ENCODE measurements at places on chromosomes 16 and 17. TPM values are rescaled to one million over a fixed set of nuclear protein-coding genes. Genes with fewer than 3 reads are reported as not detected.

LPCAT2 gene
- 10.5 TPM for polyA plus RNA-seq

CCL1 gene
- not detected for polyA plus RNA-seq

ZNF75A gene
- polyA plus RNA-seq, result 15.9 TPM

UMOD gene
- polyA plus RNA-seq, result not detected

SCARF1 gene
- polyA plus RNA-seq, result 0.20 TPM

MGAT5B gene
- 0.81 TPM for polyA plus RNA-seq

ZNF597 gene
- polyA plus RNA-seq, result 1.6 TPM

DNAH17 gene
- not detected for polyA plus RNA-seq

MEOX1 gene
- 0.05 TPM for polyA plus RNA-seq

OR4D1 gene
- not detected for polyA plus RNA-seq

DHRS7C gene
- not detected for polyA plus RNA-seq

DNAJC7 gene
- polyA plus RNA-seq, result 66.4 TPM

PLD2 gene
- 22.2 TPM for polyA plus RNA-seq

PARN gene
- 37.7 TPM for polyA plus RNA-seq

TMED6 gene
- not detected for polyA plus RNA-seq

SMIM5 gene
- not detected for polyA plus RNA-seq

NPIPB9 gene
- polyA plus RNA-seq, result 0.16 TPM

CCL15 gene
- polyA plus RNA-seq, result not detected

CFDP1 gene
- 81.6 TPM for polyA plus RNA-seq

IL34 gene
- polyA plus RNA-seq, result 5.1 TPM

TBC1D3L gene
- 4.8 TPM for polyA plus RNA-seq

CES1 gene
- polyA plus RNA-seq, result 1.1 TPM

CCDC200 gene
- polyA plus RNA-seq, result not detected

NOTUM gene
- 0.04 TPM for polyA plus RNA-seq

ACACA gene
- polyA plus RNA-seq, result 57.9 TPM

PITPNM3 gene
- 0.45 TPM for polyA plus RNA-seq

CCR7 gene
- 0.22 TPM for polyA plus RNA-seq

GPT2 gene
- 23.0 TPM for polyA plus RNA-seq

TBC1D28 gene
- not detected for polyA plus RNA-seq

TADA2A gene
- polyA plus RNA-seq, result 18.1 TPM

CXCL16 gene
- 2.3 TPM for polyA plus RNA-seq

SYNGR2 gene
- 38.6 TPM for polyA plus RNA-seq

XPO6 gene
- 207 TPM for polyA plus RNA-seq

UNC13D gene
- polyA plus RNA-seq, result 0.11 TPM

JUP gene
- 13.5 TPM for polyA plus RNA-seq

PIRT gene
- polyA plus RNA-seq, result not detected

RBFOX1 gene
- polyA plus RNA-seq, result not detected

NPIPB13 gene
- 1.7 TPM for polyA plus RNA-seq

SAMD14 gene
- polyA plus RNA-seq, result 5.3 TPM

MRTFB gene
- 11.0 TPM for polyA plus RNA-seq

CNGB1 gene
- not detected for polyA plus RNA-seq

KIFC3 gene
- 31.2 TPM for polyA plus RNA-seq

HIGD1B gene
- polyA plus RNA-seq, result not detected

FSCN2 gene
- polyA plus RNA-seq, result 0.26 TPM

EFCAB13 gene
- polyA plus RNA-seq, result 1.6 TPM

TEKT5 gene
- 0.15 TPM for polyA plus RNA-seq

PRR35 gene
- polyA plus RNA-seq, result not detected

TRIM25 gene
- 58.2 TPM for polyA plus RNA-seq

TP53TG3 gene
- not detected for polyA plus RNA-seq

OR1A1 gene
- not detected for polyA plus RNA-seq

KRT9 gene
- not detected for polyA plus RNA-seq

ABI3 gene
- polyA plus RNA-seq, result 0.12 TPM

SPNS3 gene
- not detected for polyA plus RNA-seq

CLDN9 gene
- not detected for polyA plus RNA-seq

FOXK2 gene
- polyA plus RNA-seq, result 24.3 TPM

SEC14L5 gene
- polyA plus RNA-seq, result 0.05 TPM

PHOSPHO1 gene
- polyA plus RNA-seq, result 0.05 TPM

MT1A gene
- 0.66 TPM for polyA plus RNA-seq

NPIPB6 gene
- polyA plus RNA-seq, result 0.47 TPM
